ENCODE measurements at places on chromosomes 2 and 18.

DNA sequence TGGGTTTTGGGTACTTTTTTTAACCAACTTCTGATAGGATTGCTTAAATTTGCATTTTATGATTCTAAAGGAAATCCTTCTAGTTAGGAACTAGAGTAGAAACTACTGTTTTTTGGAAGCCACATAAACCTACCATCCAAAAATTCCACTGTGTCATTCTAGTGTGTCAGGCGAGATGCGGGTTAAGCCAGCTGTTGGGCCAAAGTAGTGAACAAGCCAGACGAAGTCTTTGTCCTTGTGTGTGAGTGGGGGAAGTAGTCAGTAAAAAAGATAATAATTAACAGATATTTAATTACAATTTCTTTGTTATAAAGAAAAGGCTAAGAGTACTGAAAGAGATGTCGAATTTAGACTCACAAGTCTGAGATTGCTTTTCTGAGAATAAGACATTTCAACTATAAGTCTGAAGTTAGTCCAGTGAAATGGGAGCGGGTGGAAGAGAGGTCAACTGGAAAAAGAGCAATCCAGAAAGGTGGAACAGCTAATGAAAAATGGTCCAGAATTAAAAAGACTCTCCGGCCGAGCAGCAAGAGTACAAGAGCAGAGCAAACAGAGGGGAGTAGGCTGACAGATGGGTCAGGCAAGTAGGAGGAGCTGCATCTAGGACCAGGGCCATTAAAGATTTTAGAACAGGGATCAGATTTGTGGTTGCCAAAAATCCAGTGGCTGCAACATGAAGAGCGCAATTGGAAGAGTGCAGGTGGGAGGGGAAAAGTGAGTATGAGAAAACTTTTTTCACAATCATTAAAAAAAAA is 1.5 kb downstream of the EPB41L5 start:
- no peak for DNase-seq

- DNase-seq, result no peak
These were observed 696.8 kb downstream of the LRRTM4 start for GRCh38 chr2:76825140-76825970.

GRCh38 chr2:168717790-168718502 is 84.5 kb upstream of the NOSTRIN start:
- DNase-seq, result peak; percentile 25

DNA sequence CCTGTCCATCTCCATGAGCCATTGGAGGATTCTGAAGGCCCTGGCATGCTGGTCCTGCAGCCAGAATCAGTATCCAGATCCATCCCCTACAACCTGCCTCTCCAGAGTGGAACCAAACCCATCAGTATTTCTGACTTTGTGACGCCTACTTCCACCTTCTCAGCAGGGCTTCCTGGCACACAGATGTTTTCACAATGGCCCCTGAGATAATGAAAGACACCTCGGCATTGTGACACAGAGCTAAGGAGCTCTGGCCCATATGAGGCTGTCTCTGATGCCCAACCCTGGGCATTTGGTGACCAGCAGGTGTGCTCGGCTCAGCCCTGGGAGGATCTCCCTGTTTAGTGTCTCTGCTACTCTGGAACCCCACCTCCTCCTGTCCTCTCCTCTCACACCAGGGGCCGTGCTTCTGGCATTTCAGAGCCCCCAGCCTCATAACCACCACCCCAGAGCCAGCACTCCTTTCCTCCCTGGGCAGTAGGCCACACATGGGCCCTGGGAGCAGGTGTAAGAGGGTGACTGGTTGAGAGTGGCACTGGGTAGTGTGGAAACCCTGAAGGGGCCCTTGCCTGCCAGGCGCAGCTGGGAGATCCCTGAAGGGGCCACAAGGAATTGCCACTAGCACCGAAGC is 38.2 kb downstream of the FOSL2 start:
- no peak for DNase-seq

Data from bone marrow (tissue), 2 donors.